ENCODE measurements at places on chromosomes 7 and 10.

- no peak for DNase-seq
Observed at GRCh38 chr10:33100781-33101391, 142.9 kb upstream of the ITGB1 start.

DNA sequence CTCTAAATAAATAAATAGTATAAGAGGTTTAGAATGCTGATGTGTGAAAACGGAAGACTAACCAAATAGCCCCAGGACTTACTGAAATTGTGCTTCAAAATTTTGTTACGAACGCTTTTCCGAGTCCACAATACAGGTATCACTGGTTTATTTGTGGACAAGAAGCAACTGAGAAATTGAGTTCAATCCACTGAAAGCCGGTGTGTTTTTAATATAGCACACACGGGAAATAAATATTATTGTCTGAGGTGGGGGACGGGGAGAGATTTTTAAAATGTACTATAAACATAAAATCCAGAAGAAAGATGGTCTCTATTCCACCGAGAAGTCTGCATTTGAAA is 598 bp downstream of the SLC16A12 start:
- DNase-seq = no peak

DNA sequence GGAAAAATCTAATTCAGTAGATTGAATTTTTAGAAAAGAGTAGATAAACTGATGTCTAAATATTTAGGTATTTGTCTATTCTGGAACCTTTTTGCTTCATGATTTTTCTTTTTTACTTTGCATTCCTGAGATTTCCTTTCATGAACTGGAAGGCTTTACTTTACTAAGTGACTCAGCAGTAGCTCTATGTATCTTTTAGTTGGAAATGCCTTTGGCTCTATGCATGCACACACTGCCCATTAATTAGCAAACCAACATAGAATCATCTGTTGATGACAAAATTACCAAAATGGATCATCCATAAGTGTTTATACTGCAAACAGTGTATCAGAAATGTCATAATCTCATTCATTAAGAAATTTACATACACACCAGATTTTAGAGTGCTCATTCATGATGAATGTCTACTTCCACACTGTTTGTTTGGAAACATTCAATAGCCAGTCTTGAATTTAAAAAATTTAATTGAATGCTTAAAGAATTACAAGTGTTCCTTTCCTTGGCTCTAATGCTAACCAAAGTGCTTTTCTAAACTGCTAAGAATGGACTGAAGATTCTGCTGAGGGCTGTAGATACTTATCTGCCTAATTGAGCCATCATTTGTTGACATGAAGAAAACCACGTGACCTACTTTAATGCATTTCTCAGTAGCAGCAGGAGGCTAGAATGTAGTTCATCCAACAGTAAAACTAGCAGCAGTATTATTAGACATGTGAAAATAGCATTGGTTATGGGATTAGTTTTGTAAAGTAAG is 282.0 kb downstream of the ADK start:
- no peak for DNase-seq

GRCh38 chr7:55133630-55134358 is 115.0 kb downstream of the EGFR start:
- DNase-seq = no peak

DNA sequence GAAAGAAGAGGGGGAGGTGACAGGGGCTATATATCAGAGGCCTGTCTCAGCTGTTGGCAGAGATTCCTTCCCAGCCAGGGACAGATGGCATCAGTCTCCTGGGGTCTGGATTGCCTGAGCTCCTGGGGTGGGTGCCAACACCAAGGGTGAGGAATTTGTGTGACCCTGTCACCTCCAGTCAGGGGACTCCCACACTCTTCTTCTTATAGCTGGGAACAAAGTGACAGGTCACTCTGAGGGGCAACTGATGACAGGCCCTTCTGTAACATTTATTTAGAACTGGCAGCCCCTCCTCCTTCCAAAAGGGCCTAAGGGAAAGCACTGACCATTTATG is 53.7 kb upstream of the DUSP5 start:
- DNase-seq = no peak

- no peak for DNase-seq
Observed at GRCh38 chr7:7956531-7957128, 12.0 kb upstream of the GLCCI1 start.

- no peak for DNase-seq
Observed at GRCh38 chr7:94160719-94161435, 156.7 kb upstream of the BET1 start.

GRCh38 chr7:100952641-100953040 is 3.3 kb downstream of the MUC3A start:
- no peak for DNase-seq

- DNase-seq = no peak
Observed at GRCh38 chr10:84225427-84226173, at the start of gene LRIT2. LRIT2 (minus strand) TSS chr10:84225544; CDS start chr10:84225520, 24 bp downstream.

DNA sequence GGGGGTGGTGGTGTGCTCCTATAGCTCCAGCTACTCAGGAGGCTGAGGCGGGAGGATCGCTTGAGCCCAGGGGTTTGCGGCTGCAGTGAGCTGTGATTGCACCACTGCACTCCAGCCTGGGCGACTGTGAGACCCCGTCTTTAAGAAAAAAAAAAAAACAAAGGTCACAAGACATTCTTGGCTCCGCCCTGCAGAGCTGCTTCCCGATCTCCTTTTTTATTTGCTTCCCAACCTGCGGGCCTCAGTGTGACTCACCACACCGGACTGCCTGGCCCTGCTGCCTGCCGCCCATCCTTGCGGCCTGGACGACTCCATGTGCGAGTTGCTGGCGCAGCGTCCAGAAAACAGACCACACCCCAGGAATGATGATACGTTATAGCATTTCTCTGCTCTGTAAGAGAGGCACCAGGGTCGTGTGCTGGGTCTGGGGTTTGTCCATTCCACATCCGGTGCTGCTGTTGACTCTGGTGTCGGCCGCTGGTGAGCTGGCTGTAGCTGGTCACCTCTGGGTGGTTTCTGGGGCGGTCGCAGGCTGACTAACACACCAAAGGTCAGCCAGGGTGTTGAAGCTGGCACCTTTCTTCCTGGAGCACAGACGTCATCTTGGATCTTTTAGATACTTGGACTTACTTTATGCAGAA is 123.6 kb downstream of the TCF7L2 start:
- DNase-seq = no peak

- no peak for DNase-seq
Observed at GRCh38 chr10:71243756-71244395, 31.5 kb downstream of the UNC5B start.

DNA sequence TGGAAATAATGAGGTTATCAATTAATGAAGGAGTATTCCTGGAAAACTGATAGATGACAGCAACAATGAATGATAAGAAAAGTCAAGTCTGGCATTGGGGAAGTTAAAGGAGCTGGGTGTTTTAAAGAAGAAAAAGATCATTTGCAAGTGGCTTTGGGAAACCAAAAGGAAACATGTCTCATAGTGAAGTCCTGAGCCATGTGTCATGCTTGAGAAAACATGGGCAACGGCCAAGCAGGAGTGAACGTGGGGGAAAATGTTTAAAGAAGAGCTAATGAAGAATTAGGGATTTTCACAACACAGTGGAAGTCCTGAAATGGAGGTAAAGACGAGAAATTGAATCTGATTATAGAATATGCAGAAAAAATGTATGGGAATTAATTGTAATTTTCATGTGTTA is 1383.2 kb upstream of the CELF2 start:
- DNase-seq = no peak

GRCh38 chr10:23571884-23572283 is 133.0 kb downstream of the OTUD1 start:
- DNase-seq = no peak

DNA sequence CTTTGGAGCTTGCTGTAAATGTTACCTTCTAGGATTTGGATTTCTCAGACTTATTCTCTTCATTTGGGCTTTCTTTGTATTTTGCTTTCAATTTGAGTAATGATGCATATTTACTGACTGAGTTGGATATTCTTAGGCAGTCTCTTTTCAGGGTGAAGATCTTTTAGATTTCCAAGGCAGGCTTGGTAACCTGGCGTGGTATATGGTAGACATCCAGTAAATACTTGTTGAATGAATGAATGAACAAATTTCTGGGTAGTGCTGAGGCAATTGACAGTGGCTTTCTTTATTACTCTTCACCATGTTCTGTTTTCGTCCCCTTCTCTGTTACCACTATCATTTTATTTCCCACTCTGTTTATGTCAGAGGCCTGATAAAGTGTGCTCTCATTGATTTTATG is 27.1 kb downstream of the BBS9 start:
- DNase-seq = no peak

- DNase-seq = no peak
Observed at GRCh38 chr7:1859266-1860035, 189.4 kb downstream of the ELFN1 start.

GRCh38 chr10:122663516-122664130 is 36.0 kb downstream of the C10orf120 start:
- DNase-seq = no peak

GRCh38 chr7:89998554-89998953 is 155.7 kb upstream of the STEAP1 start:
- DNase-seq = no peak

GRCh38 chr7:48443051-48443450 is 271.8 kb downstream of the ABCA13 start:
- no peak for DNase-seq

DNA sequence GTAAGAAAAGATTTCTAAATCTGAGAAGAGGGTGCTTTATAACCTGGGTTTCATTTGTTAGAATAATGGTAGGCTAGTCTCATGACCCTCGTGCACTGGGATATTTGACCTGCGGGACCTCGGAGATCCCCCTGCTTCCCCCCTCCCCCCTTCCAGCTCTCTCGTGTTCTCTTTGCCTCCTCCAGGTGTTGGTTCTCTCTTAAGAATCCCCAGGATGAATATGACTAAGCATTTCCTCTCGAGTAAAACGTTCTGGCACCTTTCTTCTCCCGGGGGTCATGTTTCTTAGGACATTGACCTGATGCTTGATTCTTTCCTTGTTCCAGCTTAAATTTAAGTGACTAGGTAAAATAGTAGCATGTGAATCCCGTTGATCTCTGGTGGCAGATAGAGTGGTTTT is 71.2 kb downstream of the SHH start:
- no peak for DNase-seq

GRCh38 chr10:123847686-123848432 is 43.7 kb downstream of the CPXM2 start:
- no peak for DNase-seq

- DNase-seq = no peak
Observed at GRCh38 chr10:130630135-130630534, 493.9 kb downstream of the GLRX3 start.

DNA sequence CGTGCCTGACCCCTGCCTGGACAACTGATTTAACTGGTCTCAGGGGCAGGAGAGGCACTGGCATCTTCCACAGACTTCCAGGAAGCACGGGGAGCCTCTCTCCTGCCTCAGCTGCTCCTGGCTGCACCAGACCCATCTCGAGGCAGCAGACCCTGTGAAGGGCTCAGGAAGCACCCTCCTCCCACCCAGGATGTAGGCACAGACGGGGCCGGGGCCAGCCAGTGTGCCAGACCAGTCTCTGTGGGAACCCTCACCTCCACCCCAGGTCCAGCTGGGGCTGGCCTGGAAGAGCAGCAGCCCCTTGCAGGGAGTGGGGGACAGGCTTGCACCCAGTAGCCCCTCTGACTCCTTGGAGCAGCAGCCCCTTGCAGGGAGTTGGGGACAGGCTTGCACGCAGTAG is 56.3 kb downstream of the RASGEF1A start:
- DNase-seq = no peak

DNA sequence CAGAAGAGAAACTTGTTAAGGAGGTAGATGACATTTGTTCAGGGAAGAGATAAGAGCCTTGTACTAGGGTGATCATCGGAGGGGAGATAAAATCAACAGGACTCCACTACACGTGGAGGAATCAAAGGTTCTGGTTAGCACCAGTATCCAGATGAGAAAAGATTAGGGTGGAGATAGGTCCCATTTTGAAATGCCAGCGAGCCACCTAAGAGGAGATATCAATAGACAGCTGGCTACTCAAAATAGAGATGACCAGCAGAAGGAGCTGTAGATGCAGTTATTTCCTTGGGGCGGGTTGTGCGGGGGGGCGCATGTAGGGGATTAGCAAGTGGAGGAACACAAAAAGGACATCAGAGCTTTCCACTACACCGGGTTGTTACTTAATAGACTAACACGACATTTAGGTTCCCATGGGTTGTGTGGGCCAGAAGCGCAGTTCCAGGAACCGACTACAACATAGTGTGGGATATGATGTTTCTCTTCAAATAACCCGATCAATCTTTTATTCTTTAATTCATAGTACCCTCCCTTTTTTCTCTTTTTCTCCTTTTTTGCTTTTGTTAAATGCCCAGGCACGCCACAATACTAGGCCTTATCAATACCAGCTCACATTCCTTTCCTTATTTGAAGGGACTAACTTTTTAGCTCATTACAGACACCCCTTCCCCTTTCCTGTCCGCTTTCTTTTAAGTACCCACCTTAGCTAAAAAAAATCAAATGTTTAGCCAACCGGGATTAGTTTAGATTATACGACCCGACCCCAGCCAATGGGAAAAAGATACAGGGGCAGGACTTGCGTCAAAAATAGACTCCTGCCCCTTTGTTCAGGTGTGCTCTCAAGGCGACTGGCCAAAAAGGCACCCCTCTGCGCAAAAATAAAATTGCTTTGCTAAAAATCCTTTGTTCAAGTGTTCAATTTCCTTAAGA is 2.0 kb upstream of the KIF11 start:
- DNase-seq = no peak

GRCh38 chr7:150787321-150788281 is 12.6 kb downstream of the TMEM176B start:
- no peak for DNase-seq

DNA sequence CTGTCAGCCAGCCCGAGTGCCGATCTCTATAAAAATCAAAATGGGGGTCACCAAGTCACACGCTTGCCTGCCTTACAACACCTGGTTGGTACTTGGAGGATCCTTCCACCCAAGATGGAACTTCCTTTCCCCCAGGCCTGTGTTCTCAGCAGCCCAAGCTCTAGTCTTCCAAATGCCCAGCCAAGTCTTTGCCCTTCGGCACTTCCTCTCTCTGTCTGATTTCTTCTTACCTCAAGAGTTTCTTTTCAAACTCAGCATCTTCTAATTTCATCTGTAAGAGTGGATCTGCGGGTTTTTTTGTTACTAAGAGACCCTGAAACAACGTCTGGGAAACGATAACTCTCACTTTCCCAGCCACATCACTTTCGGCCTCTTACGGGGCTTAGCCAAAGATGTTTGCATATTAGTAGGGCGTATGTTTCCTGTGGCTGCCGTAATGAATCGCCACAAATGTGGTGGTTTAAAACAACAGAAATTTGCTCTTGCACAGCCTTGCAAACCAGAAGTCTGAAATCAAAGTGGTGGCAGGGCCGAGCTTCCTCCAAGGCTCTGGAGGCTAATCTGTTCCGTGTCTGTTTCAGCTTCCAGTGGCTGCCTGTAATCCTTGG is 219.9 kb downstream of the TCF7L2 start:
- DNase-seq = no peak

DNA sequence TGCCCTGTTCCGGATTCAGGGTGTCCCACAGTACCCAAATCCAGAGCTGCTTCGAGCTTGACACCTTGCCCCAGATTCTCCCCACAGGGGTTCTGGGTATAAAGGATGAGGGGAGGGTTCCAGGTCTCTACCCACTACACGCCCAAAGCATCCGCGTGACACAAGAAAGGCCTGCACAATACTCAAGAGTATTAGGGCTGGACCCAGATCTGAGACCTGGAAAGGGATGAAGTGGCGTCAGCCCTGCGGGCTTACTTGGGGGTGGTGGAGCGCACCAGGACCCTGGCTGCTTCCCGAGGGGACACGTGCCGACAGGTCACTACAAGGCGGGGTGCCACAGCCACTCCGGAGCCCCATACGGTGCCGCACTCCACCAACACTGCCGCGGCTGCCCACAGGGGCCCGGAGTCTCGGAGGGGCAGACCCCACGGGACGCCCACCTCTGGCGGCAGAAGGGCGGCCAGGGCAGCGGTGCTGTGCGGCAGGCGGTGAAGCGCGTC is 1.3 kb downstream of the TYSND1 start:
- no peak for DNase-seq
